ENCODE measurements at places on chromosomes 6 and 20.

DNA sequence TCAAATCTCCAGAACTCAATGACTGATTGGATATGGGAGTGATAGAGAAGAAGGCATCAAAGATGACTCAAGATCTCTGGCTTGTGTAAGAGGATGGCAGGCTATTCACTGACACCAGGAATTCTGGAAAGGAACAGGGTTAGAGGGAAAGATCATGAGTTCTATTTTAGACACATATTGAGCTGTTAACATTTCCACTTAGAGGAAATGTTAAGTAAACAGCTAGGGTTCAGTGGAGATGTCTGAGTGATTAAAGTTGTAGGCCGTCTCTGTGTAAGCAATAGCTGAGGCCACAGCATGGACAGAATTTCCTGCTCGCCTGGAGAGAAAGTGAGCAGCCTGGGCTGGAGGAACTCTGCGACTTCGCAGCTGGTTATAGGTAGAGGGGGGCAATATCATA, 21.0 kb downstream of the ZC3H12D start:
- no peak for DNase-seq
- no peak overlapping the region for H3K4me3 ChIP-seq
- H3K27ac ChIP-seq = no peak overlapping the region
- H3K4me1 ChIP-seq = no peaks in the 10 kb centered on the region

DNA sequence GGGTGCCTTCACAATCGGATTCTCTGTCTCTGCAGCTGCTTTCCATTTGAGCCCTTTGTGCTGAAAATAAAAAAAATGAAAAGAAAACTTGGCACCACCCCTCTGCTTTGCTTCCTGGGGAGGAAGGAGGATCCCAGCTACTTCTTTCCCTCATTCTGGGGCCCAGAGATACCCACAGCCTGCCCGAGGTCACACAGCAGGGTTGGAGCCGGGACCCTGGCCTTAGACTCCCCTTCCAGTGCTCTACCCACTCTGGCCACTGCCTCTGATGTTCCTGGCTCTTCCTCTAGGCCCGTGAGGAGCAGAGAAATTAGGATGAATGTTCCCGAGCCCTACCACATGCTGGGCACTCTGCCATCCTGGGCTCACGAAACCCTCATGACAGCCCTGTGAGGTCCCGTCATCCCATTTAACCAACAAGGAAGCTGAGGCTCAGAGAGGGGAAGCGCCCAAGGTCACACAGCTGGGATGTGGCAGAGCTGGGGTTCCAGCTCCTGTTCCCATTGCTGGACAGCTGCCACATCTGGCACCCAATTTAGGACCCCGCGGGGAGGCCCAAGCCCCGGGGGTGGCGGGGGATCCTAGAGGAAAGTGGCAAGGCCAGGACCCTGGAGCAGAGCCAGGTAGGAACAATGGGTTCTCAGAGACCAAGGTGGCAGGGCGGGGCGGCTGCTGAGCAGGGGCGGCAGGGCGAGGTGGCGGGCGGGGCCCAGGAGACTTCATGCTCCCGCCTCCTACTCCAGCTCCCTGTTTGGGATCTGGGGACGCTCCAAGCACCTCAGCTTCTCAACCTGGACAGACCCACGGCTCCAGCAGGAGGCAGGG, 76.6 kb downstream of the CEBPB start:
- DNase-seq = no peak
- H3K36me3 ChIP-seq = no peaks in the 10 kb centered on the region
- H3K4me1 ChIP-seq = no peaks in the 10 kb centered on the region

GRCh38 chr6:4560221-4561077, 215.8 kb upstream of the CDYL start:
- H3K4me1 ChIP-seq = no peaks in the 10 kb centered on the region
- DNase-seq = no peak

GRCh38 chr6:160248538-160248937, 10.1 kb downstream of the SLC22A2 start:
- no peak for DNase-seq
- H3K36me3 ChIP-seq = no peaks in the 10 kb centered on the region
- no peak overlapping the region for H3K4me3 ChIP-seq
- H3K4me1 ChIP-seq = peaks cover 11% of the 10 kb centered on the region
- H3K27me3 ChIP-seq = no peaks in the 10 kb centered on the region

- no peak overlapping the region for H3K27ac ChIP-seq
- H3K4me3 ChIP-seq = no peak overlapping the region
- no peaks in the 10 kb centered on the region for H3K36me3 ChIP-seq
- no peak for DNase-seq
- H3K4me1 ChIP-seq = no peaks in the 10 kb centered on the region
Observed at GRCh38 chr6:150026976-150027805, 1.9 kb upstream of the RAET1L start.

GRCh38 chr6:89290401-89291155, 24.5 kb downstream of the GABRR2 start:
- no peaks in the 10 kb centered on the region for H3K27me3 ChIP-seq
- H3K4me1 ChIP-seq = no peaks in the 10 kb centered on the region
- no peak overlapping the region for H3K4me3 ChIP-seq
- H3K27ac ChIP-seq = no peak overlapping the region

DNA sequence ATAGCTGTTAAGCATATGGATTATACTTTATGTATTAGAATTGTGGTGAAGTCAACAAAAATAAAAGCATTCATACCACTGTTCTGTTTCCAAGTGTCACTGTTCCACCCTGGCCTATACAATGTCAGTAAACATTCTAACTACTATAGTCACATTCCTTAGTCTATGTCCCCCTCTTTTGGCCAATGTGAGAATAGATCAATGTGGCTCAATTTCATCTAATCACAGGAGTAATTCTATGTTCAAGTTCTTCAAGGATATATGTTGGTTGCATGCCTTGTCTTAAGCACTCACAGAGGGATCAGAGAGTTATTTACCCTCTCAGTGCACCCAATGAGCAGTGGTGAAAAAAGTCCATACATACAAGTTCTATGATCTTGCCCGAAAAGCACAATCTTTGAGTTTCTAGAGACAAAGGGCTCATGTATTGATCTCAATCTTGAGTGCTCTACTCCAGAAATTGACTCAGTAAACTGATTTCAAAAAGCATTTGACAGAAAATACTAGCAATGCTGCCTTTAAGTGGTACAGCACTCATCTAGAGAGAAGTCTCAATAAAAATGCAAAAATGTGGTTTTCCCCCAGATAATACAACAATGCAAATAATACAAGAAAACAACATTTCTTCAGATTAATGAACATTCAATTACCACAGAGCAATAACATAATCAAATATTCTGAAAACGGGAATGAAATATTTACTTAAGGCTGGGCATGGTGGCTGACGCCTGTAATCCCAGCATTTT, 16.5 kb downstream of the SMLR1 start:
- no peaks in the 10 kb centered on the region for H3K27me3 ChIP-seq
- no peaks in the 10 kb centered on the region for H3K4me1 ChIP-seq
- no peak overlapping the region for H3K4me3 ChIP-seq
- no peaks in the 10 kb centered on the region for H3K36me3 ChIP-seq
- H3K27ac ChIP-seq = no peak overlapping the region

- H3K4me1 ChIP-seq = no peaks in the 10 kb centered on the region
- DNase-seq = no peak
- H3K4me3 ChIP-seq = no peak overlapping the region
- no peaks in the 10 kb centered on the region for H3K36me3 ChIP-seq
- no peak overlapping the region for H3K27ac ChIP-seq
Observed at GRCh38 chr20:14197097-14197496, 140.3 kb downstream of the FLRT3 start.

- H3K4me3 ChIP-seq = no peak overlapping the region
- no peaks in the 10 kb centered on the region for H3K36me3 ChIP-seq
- DNase-seq = no peak
- no peaks in the 10 kb centered on the region for H3K4me1 ChIP-seq
- no peaks in the 10 kb centered on the region for H3K27me3 ChIP-seq
Observed at GRCh38 chr6:145142958-145143357, 592.4 kb downstream of the EPM2A start.

- no peaks in the 10 kb centered on the region for H3K36me3 ChIP-seq
- H3K27me3 ChIP-seq = no peaks in the 10 kb centered on the region
- DNase-seq = no peak
- H3K27ac ChIP-seq = no peak overlapping the region
Observed at GRCh38 chr6:163384510-163384909, 30.0 kb upstream of the QKI start.

DNA sequence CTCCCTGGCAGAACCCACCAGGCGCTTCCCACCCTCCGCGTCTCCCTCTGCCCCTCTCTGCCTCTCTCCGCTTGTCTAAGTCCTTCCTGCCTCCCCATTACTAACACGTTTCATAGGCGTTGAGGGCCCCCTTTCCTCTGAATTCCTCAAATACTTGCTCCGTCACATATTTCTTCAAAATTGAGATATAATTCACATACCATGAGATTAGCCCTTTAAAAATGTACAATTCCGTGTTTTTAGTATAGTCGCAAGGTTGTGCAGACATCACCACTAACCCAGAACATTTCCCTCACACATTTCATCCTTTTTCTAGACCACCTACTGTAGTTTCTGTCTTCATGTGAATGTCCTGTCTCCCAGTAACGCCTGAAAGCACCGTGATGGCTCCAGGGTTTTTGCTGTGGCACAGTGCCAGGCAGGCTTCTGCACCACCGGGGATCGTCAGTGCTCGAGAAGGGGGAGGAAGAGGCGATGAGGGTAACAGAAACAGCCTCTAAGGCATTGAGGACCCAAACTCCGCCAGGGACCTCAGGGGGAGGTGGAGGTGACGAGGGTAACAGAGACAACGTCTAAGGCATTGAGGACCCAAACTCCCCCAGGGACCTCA, 141.9 kb upstream of the SNX9 start:
- no peaks in the 10 kb centered on the region for H3K36me3 ChIP-seq
- no peaks in the 10 kb centered on the region for H3K4me1 ChIP-seq
- DNase-seq = no peak
- no peak overlapping the region for H3K27ac ChIP-seq
- no peaks in the 10 kb centered on the region for H3K27me3 ChIP-seq

- H3K27me3 ChIP-seq = no peaks in the 10 kb centered on the region
- no peaks in the 10 kb centered on the region for H3K4me1 ChIP-seq
- no peaks in the 10 kb centered on the region for H3K36me3 ChIP-seq
- H3K4me3 ChIP-seq = no peak overlapping the region
- H3K27ac ChIP-seq = no peak overlapping the region
Observed at GRCh38 chr6:112149236-112149635, 61.8 kb downstream of the FAM229B start.

GRCh38 chr6:101683884-101684283, 290.4 kb downstream of the GRIK2 start:
- H3K27me3 ChIP-seq = no peaks in the 10 kb centered on the region
- H3K4me3 ChIP-seq = no peak overlapping the region
- H3K36me3 ChIP-seq = no peaks in the 10 kb centered on the region

GRCh38 chr6:129508477-129509145, 201.4 kb downstream of the ARHGAP18 start:
- DNase-seq = no peak
- H3K4me1 ChIP-seq = no peaks in the 10 kb centered on the region
- H3K27ac ChIP-seq = no peak overlapping the region
- H3K36me3 ChIP-seq = no peaks in the 10 kb centered on the region

DNA sequence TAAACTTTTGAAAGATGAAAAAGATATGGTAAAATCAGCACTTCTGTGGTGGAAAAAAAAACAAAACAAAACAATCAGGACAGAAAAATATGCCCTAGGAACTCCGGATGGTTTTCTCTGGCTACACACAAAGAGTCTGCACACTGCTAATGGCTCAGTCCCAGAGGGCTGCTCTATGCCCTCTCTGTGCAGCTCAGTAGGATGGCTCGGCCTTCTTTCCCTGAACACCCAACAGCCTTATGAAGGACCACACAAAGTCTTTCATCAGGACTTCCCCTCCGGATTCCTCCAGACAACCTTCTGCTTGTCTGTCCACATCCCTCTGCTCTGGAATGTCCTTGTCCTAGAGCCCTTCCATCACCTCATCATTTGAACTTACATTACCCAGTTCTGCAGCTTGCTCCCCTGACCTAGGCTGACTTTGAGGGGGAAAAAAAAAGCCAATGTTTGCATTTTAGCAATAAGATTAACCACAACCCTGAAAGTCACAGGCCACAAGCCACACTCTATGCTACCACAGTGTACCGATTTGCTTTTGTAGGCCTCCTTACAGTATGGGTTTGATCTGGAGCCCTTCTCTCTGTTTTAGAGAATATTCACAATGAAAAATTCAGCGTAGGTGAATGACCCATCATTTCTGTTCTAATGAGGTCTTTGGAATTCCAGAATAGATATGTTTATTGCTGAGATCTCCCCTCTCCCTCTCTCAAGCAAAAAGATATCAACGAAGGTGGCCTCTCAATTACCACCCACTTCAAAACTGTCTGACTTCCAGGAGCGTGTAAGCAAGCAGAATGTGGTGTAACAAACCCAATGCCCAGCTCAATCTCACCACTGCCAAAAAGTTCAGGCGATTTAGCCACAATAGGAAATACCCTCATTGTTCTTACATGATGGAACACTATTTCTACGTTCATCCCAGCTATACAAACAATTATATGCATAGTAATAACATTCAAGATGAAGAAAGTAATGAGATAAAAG, 164.0 kb downstream of the GMDS start:
- H3K4me3 ChIP-seq = no peak overlapping the region
- no peaks in the 10 kb centered on the region for H3K27me3 ChIP-seq
- H3K36me3 ChIP-seq = no peaks in the 10 kb centered on the region
- H3K4me1 ChIP-seq = no peaks in the 10 kb centered on the region
- H3K27ac ChIP-seq = no peak overlapping the region
- DNase-seq = no peak

DNA sequence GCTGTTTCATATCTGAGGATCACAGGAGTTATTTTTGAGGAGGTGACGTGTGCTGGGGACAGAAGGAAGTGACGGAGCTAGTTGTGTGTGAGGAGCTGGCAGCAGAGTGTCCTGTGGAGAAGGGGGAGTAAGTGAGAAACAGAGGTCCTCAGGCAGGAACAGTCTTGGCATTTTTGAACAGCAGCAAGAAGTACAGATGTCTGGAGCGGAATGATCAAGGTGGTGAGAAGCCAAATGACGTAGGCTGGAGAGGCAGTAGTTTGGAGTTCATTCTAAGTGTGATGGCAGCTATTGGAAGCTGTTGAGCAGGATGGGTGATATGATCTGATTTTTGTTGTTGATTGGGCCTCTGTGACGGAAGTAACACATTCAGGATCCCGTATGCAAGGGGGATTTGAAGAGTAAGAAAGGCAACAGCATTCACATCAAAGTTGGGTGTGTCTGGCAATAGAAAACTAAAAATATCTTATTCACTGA, 52.3 kb downstream of the SOBP start:
- H3K27me3 ChIP-seq = no peaks in the 10 kb centered on the region
- H3K4me1 ChIP-seq = peaks cover 4% of the 10 kb centered on the region
- no peaks in the 10 kb centered on the region for H3K36me3 ChIP-seq
- peak; percentile 59 for DNase-seq
- H3K27ac ChIP-seq = no peak overlapping the region

- no peak for DNase-seq
- no peaks in the 10 kb centered on the region for H3K4me1 ChIP-seq
- peaks cover 6% of the 10 kb centered on the region for H3K27me3 ChIP-seq
- no peak overlapping the region for H3K27ac ChIP-seq
Observed at GRCh38 chr20:15814911-15815310, 758.3 kb downstream of the KIF16B start.

GRCh38 chr20:24842274-24842917, 106.7 kb upstream of the CST7 start:
- H3K4me1 ChIP-seq = no peaks in the 10 kb centered on the region
- H3K4me3 ChIP-seq = no peak overlapping the region

Measured in mesendoderm (in vitro differentiated cells).